Skin of body (tissue), 3 donors: ENCODE measurements at places on chromosomes 1 and 21. TPM values are rescaled to one million over a fixed set of nuclear protein-coding genes. Genes with fewer than 3 reads are reported as not detected.

- DNase-seq, result no peak
Observed at GRCh38 chr1:203990118-203990517, 82.8 kb upstream of the SOX13 start.

DNA sequence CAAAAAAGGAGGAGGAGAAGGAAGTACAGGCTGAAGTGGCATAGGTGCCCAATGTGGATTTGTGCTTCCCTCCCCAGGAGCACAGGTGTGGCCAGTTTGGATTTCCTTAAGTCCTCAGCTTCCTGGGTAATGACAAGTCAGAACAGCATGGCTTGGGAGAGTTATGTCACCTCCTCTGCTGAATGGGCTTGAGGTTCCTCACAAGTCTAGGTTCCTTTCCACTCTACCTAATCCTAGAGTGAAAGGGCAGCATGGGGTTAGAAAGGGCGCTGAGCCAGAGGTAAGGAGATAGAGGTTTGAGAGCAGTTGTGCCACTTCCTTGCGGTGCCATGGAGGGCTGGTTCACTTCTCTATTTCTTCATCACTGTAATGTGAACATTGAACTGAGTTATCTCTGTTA lies 35.5 kb upstream of the IL20 start:
- DNase-seq, result no peak

GRCh38 chr1:246417152-246417812 lies 89.8 kb downstream of the SMYD3 start:
- DNase-seq, result no peak

Gene RIPPLY3
- 0.20 TPM for total RNA-seq

Gene RGSL1
- total RNA-seq, result not detected
